IPS DF 19.7 (cell line): ENCODE measurements at places on chromosomes 16 and 17.

DNA sequence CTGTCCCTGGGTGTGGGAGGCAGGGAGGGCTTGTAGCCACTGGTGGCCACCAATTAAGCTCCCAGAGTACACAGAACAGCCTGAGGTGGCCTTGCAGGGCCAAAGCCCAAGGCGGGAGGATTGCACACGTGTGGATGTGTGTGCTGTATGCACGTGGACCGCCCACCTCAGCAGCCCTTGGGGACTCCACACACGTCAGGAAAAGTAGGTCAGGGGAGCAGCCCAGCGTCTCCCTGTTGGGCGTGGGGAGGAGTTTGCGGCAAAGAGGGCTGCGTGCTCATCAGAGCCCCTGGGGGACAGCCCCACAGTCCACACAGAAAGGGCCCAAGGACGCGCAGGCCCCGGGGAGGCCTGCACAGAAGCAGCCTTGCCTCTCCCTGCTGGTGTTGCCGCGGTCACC is 19.6 kb downstream of the SBK1 start:
- no peak for DNase-seq

GRCh38 chr17:57953219-57953618 is 2.0 kb downstream of the CUEDC1 start:
- DNase-seq, result no peak

- DNase-seq, result no peak
These were observed 25.6 kb downstream of the ATP6V0A1 start for GRCh38 chr17:42484304-42484703.

DNA sequence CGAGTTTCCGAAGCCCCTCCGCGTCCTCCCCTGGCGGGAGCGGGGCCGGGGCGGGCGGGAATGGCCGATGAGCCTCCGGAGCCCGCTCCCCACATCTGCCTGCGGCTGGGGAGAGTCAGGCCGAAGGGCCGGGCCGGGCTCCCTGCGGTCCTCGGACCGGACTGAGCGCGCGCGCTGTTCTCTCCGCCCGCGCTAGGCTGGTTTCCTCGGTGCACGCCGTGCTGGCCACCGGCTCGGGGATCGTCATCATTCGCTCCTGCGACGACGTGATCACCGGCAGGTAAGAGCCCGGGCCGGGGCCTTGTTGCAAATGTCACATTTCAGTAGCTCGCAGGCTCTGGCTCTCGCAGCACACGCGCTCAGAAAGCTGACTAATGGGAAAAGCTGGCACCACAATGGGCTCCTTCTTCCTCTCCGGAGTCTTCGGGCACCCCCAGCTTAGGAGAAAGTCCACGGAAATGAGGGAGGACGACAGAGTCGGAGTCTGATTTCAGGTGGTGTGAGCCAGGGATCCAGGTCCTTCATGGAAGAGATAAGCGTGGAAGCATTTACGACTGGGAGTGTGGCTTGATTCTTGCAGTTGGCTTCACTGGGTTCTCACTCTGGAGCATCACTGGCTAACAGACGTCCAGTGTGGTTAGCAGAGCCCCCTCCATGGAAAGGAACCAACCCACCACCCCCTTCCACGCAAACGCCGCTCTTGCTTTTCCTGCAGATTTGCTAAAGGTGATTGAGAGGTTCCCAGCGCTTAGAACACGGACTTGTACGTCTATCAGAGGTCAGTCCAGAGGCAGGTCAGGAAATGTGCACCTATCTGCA is 715 bp downstream of the TLCD3A start:
- no peak for DNase-seq

GRCh38 chr16:75238132-75238852 is 13.1 kb downstream of the BCAR1 start:
- no peak for DNase-seq

- DNase-seq, result no peak
These were observed 10.9 kb downstream of the NHERF1 start for GRCh38 chr17:74759243-74759801.

GRCh38 chr17:2063261-2064146 is 8.6 kb downstream of the HIC1 start:
- DNase-seq, result no peak

DNA sequence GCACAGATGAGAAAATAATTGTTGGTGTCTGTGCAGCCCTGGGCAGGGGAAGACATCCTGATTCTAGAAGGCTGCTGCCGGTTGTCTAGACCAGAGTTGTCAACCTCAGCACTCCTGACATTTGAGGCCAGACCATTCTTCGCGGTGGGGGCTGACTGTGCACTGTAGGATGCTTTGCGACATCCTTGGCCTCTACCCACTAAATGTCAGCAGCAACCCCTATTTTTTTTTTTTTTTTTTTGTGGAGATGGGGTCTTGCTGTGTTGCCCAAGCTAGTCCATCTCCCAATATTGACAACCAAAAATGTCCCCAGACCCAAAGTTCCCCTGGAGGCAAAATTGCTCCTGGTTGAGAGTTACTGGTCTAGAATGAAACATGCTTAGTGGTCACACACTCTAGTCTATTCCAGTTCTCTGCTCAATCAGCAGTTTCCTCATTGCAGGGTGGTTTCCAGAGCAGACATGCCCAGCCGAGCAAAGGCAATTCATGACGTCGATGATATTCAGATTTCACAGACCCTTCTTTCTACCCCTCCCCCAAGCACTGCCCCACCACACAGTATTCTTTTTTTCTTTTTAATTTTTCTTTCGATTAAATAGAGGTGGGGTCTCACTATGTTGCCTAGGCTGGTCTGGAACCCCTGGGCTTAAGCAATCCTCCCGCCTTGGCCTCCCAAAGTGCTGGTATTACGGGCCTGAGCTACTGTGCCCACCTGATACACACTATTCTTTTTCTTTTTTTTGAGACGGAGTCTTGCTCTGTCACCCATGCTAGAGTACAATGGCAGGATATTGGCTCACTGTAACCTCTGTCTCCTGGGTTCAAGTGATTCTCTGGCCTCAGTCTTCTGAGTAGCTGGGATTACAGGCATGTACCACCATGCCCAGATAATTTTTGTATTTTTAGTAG is 9.0 kb downstream of the C17orf99 start:
- no peak for DNase-seq

DNA sequence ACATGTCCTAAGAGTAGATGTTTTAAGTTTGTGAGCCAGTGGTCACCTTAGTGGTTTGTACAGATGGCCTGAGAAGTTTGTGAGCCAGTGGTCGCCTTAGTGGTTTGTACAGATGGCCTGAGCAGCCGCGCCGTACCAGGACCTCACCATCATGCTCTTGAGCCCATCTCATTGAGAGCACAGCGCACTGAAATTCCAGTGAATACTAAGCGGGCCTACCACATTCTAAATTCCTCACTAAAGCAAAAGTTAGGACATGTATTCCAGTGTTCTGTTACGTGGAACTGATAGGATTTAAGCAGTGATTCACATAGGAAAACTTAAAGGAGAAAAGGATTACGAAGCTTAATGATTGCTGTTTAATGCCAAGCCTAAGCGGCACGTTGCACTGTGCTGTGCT is 3.9 kb downstream of the USP10 start:
- DNase-seq, result no peak

- DNase-seq, result no peak
These were observed 37.2 kb downstream of the NKD1 start for GRCh38 chr16:50585331-50585776.

GRCh38 chr17:72171703-72172667 is 51.2 kb downstream of the SOX9 start:
- DNase-seq, result no peak

DNA sequence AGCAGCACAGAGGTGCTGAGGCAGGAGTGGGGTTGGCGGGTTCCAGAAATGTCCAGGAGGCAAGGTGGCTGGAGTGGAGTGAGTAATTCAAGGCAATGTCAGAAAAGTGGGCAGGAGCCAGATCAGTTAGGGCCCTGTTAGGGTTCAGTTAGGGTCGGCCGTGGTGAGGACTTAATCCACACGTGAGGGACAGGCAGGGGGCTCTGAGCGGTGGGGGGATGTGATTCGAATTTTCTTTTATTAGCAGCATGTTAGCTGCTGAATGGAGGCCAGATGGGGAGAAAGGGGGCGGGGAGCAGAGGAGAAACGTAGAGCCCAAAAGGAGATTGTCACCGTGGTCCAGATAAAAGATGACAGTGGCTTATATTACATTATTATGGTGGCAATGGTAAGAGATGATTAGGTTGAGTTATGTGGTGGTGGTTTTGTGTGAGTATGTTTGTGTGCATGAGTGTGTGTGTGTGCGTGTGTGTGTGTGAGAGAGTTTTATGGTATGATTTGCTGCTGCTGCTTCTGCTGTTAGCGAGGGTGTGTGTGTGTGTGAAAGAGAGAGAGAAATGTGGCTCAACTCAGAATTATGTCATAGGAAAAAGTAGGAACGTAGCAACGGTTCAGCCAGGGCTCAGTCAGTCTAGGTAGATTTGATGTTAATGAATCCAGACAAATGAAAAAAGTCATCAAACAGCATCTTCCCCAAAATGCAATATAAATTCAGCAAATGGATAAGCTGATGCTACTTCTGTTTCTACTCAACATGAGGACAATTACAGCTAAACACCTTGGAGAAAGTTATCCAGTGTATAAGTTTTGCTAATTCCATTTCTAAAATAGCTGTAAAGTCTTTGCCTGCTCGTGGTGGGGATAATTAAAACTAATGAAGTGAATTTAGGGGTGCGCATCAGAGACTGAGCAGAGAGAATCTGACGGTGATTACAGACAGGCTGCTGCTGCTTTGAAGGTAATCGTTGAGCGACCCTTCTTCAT is 390.6 kb downstream of the HAPSTR1 start:
- no peak for DNase-seq

GRCh38 chr16:27414788-27415431 is 12.9 kb downstream of the IL21R start:
- DNase-seq, result no peak

- DNase-seq, result no peak
These were observed 5.6 kb downstream of the CPNE7 start for GRCh38 chr16:89581045-89581695.

GRCh38 chr16:4426021-4426684 is 485 bp downstream of the DNAJA3 start:
- DNase-seq, result no peak

GRCh38 chr17:62998166-62998565 is 32.1 kb downstream of the TANC2 start:
- no peak for DNase-seq

DNA sequence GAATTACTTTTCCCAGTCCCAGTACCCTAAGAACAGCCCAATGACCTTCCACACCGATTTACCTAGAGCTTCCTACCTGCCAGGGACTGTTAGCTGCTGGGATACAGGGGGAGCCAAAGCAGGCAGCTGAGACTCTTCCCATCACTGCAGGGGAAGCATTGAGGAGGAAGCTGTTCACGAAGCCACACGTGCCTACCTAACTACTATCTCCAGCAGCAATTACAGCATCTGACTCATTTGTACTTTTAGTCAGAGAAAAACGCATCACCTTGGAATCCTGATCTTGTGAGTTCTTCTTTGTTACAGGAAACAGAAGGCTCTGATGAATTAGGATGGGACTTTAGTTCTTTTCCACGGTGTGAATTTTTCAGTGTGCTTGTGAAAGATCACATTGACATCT is 113.7 kb upstream of the DHX40 start:
- no peak for DNase-seq

- no peak for DNase-seq
These were observed 490.5 kb upstream of the ERCC4 start for GRCh38 chr16:13429416-13429815.

GRCh38 chr17:39809221-39809620 is 54.9 kb downstream of the IKZF3 start:
- no peak for DNase-seq

DNA sequence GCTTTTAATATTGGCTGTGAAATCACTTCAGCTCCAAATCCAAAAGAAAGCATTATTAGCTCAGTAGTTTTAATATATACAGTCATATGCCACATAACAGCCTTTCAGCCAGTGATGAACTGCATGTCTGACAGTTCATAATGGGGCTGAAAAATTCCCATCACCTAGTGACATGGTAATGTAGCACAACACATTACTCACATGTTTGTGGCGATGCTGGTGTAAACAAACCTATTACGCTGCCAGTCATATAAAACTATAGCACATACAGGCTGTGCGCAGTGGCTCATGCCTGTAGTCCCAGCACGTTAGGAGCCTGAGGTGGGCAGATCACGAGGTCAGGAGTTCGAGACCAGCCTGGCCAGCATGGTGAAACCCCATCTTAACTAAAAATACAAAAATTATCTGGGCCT is 92.2 kb downstream of the TUBD1 start:
- no peak for DNase-seq

- no peak for DNase-seq
These were observed 1.1 kb downstream of the MT2A start for GRCh38 chr16:56609463-56609921.

DNA sequence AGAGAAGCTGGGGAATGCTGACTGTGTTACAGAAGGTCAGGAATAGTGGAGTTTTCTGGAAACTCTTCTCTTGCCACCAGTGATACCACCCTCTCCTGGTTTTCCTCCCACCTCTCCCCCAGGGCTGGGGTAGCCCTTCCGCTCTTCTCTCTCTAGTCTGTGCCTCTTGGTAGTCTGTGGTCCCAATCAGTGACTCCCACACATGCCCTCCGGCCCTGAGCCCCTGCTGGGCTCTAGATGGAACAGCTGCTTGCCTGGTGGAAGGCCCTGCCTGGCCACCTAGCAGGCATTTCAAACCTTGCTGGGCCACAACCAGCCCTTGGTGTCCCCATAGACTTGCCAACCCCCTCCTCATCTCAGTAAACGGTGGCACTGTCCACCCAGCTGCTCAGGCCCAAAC is 15.2 kb upstream of the MTSS2 start:
- DNase-seq, result no peak

- no peak for DNase-seq
These were observed 217.4 kb downstream of the RPTOR start for GRCh38 chr17:80762076-80762475.

DNA sequence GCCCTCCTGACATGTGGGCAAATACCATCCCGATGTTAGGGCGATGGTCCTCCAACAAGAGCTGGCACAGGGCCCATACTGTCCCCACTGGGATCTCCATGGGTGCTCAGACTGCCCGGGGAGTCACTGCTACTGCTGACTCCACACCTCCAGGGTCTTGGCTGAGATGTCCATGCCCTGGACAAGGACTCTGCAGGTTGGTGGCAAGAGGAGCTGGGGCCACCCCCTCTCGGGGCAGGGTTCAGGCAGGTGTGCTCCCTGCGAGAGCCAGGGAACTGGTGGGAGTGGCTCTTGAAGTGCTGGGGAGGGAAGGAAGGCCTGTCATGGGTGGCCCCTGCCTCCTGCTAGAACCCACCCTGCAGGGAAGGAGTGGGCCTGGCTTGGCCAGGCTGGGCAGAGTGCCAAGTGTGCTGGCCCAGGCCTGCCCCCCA is 6.4 kb downstream of the CASKIN2 start:
- no peak for DNase-seq

GRCh38 chr17:74639704-74640151 is 16.2 kb upstream of the CD300E start:
- no peak for DNase-seq
